ENCODE measurements at places on chromosomes 3 and 15.

DNA sequence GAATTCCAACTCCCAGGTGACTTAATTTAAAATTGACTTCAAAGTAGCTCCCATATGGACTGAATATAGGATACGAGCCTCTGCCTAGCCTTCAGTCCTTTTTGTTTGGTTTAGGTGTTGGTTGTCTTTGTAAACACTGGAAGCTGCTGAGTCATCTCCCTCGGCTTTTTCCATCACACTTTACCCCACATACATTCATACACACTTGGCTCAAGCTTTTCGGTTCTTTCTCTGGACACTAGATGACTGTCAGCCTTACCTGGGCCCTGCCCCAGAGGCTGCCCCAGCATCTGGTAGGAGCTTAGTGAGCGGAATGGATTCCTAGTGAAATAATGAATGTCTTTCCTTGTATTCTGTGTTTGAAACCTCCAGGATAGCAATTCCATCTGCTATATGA is 201.5 kb upstream of the IL12A start:
- no peak for DNase-seq

GRCh38 chr3:3334491-3334890 is 155.0 kb upstream of the CRBN start:
- DNase-seq: no peak

DNA sequence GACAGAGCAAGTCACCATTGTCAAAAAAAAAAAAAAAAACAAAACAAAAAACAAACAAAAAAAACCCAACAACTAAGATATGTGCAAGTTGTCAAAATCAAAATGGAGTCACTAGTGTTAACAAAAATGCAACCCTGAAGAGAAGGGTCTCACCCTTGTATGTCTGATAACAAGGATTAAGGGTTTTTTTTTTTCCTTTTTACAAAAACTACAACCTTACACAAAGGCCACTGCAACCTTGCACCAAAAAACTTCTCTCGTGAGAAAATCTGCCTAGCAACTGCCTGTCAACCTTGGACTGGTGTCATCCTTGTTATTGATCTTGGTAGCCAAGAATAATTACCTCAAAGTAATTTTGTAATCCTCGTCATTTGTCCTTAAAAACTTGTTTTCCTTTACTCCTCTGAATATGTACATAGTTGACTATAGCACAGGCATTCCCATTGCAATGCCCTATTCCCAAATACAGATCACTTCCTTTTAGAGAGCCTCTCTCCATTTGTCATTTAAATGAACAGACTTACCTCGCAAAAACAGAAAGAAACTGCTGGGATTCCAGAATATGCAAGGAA is 24.0 kb downstream of the TFRC start:
- no peak for DNase-seq

DNA sequence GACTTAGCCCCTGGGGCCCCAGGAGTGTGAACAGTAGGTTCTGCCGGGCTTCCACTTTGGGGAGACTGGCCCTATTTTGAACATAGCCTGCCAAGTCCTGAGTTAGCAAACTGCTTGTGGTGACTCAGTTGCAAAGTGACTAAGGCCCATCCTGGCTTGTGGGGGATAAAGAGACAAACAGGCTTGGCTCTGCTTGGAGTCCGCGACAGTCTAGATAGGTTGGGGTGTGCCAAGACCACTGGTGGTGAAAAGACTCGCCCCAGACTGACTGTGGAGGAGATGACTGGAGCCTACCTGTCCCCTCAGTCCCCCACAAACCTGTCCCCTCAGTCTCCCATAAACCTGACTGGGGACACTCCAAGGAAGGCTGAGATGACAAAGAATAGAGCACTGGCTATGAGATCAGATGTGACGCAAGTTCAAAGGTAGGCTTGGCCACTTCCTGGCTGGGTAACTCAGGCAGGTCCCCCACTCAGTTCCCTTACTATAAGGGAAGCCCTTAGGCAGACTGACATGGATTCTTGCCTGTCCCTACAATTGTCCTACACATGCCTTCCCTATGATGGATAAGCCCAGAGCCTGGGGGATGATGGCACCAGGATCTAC is 4.3 kb downstream of the DNASE1L3 start:
- DNase-seq: no peak

DNA sequence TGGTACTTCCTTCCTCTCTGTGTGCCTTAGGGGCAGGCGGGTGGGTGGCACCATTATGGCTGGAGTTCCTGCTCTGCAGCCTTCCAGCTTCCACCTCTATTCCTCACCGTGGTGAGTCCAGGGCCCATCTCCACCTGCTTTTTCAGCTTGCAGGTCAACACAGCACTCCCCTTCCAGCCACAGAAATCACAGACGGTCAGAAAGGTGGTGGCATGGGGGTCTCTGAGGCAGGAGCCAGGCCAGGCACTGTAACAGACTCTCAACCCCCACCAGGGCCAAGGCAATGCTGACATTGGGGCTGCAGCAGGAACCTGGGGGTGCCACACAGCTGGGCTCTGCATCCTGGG is 16.6 kb downstream of the KLF15 start:
- DNase-seq: no peak

- DNase-seq: no peak
These were observed 871.9 kb upstream of the GBE1 start for GRCh38 chr3:82633319-82633718.

GRCh38 chr15:57098896-57099295 is 180.5 kb downstream of the TCF12 start:
- DNase-seq: no peak

- no peak for DNase-seq
These were observed 133.4 kb downstream of the CHST2 start for GRCh38 chr3:143252931-143253330.

GRCh38 chr15:69094124-69094921 is 66.1 kb upstream of the GLCE start:
- DNase-seq: no peak

- no peak for DNase-seq
These were observed 3.0 kb downstream of the SLC51A start for GRCh38 chr3:196219194-196219969.

DNA sequence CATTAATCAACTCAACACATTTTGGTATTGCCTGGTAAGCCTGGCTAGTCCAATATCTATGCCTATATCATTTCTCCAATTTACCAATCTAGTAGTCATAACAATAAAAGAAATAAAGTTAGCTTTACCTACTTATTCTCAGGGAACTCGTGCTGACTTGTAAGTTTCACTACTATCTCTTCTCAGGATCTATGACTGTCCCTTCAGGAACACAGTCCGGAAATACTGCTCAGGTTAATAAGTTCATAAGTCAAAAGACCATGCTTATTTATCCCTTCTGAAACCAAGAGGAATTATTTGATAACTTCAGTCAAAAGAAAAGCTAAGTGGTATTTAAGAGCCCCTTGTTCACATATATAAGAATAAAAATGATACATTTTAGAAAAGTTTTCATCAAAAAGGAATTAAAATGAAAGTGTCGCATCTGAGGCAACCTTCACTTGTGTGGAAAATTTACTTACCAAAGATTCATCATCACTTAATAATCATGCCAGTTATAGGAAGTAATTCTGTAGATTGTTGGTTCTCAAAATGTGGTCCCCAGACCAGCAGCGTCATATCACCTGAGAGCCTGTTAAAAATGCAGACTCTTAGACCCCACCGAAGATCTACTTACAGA is 15.5 kb upstream of the THRB start:
- no peak for DNase-seq

DNA sequence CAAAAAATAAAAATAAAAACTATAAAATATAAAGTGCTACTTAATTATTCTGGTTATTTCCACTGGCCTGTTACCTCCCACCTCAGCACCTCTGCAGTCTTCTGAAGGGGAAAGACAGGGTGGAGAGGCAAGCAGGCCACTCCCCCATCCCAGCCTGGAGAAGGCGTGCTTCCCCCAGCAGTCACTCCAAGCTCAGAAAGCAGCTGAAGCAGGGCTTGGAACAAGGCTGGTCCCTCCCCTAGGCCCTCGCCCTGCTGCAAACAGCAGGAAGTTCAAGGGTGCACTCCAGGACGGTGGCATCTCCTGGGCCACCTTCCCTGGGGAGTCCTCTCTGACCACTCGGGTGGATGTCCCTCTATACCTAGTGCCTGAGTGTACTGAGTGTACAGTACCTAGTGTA is 21.4 kb downstream of the CACNA2D2 start:
- DNase-seq: no peak

DNA sequence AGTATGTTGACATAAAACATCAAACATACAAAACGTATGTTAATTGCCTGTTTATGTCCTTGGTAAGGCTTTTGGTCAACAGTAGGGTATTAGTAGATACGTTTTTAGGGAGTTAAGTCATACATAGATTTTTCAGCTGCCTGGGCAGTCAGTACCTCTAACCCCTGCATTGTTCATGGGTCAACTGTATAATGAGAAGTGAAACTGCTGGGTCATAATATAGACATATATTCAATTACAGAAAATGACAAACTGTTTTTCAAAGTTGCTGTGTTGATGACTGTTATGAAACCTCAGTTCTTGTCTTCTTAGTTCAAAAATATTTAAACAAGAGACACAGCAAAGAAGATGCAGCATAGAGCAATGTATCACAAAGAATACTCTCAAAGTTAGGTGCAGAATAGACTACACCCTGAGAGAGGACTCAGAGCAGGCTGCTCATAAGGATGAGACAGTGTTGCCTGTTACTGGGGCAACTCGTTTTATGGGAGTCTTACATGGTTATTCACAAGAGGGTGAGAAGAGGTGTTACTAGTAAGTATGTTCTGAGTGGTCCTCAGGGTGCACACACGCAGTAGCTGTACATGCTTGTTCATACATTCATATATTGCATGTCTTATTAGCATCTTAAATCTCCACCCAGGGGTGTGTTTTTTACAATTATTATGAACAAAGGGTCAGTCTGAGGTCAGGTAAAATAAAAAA is 53.1 kb upstream of the ADAMTS17 start:
- DNase-seq: no peak

DNA sequence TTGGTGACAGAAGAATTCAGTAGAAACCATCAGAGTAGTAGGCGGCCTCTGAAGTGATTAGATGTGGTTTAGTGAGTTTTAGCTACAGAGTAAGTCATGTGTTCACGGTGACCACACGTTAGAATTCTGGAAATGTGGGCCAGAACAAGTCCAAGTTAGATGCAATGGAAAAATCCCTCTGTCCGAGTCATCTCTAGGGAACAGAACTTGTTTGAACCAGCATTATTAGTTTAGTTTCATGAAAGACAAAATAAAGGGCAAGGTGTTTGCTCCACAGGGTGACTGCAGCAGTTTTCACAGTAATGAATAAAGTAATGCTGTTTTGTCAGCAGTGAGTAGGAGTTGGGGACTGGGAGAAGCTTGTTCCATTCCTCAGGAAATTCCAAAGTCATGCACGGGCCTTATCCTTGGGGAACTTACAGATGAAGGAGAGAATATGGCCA is 100.2 kb downstream of the CGNL1 start:
- DNase-seq: no peak

GRCh38 chr3:16452261-16452660 is 61.2 kb downstream of the RFTN1 start:
- DNase-seq: no peak

DNA sequence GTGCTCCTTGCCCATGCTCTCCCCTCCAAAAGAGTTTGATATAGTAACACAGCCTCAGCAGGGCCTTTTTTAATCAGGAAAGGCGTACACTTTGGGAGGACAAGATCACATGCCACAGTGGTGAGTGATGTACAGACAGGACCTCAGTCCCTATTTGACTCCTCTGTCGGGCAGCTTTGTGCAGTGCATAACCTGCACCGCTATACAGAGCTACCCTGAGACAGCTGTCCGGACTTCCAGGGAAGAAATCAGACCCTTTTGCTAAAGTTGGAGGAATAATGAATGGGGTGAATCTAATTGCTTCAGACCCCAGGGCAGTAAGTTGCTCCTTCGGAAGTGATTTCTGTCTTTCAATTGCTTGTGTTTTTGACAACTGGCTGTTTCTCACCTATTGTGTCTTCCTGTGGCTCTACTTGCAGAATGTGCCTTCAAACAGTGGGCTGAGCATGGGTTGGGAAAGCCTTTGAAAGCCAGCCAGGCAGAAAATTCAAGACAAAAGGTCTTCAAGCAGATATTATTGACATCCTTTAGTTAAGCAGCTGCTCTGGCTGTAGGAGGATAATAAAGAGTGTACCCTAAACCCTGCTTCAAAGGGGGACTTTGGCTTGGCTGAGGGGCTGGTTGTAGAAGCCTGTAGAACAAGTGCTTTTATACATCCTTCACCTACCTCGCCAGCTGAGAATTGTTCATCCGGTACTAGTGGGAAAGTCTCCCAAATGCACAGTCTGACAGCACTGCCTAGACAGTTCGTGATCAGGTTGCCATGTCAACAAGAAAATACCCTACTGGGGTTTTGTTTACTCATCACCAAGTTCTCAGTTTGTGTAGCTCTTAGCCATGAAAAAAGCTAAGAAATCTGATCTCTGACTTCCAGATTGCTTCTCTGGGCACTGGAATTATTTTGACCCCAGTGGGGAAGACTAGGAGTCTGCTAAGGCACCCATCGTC is 35.1 kb downstream of the SNTN start:
- peak; percentile 81 for DNase-seq

- peak; percentile 46 for DNase-seq
These were observed 80.2 kb downstream of the SHQ1 start for GRCh38 chr3:72768006-72768441.

GRCh38 chr3:125035217-125035616 is 20.6 kb downstream of the HEG1 start:
- DNase-seq: no peak

- no peak for DNase-seq
These were observed 28.9 kb upstream of the PXYLP1 start for GRCh38 chr3:141202682-141203081.

GRCh38 chr15:70479785-70480184 is 283.6 kb downstream of the UACA start:
- no peak for DNase-seq

DNA sequence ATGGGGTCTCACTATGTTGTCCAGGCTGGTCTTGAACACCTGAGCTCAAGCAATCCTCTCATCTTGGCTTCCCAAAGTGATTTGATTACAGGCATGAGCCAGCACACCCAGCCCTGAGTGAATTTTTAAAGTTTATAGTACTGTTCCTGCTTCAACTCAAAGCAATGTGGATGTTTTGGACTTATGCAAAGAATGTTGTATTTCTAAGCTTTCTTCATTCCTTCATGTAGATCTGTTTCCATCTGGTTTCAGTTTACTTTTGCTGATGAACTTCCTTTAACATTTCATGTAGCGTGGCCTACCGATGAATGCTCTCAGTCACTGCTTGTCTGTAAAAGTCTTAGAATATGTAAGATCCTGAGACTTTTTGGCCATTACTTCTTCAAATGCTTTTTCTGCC is 23.2 kb downstream of the NRG4 start:
- no peak for DNase-seq

DNA sequence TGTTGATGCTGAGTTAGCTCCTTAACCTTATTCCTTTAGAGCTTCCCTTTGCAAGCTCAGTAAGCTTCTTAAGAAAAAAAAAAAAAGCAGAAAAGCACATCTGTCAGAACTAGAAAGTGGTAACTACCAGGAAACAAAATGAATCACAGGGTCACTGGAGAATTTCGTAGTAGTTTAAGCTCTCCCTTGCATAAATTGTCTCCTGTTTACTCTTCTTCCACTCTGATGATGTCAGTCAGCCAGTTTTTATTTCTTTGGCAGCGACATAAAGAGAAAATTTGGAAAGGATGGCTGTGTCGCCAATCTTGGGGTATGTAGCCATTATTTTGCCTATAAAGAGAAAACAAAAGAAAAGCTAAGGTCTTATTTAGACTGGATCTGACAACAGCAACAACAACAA is 3.2 kb upstream of the GABRR3 start:
- DNase-seq: no peak

- DNase-seq: no peak
These were observed 253.1 kb downstream of the WDR72 start for GRCh38 chr15:53506370-53506769.
